CD8-positive, alpha-beta memory T cell (primary cell): ENCODE measurements at places on chromosomes 3 and 15. TPM values are rescaled to one million over a fixed set of nuclear protein-coding genes. Genes with fewer than 3 reads are reported as not detected.

Gene ANKDD1A
- 3.0 TPM for total RNA-seq

- H3K27ac ChIP-seq = peak within 1 kb of the TSS; percentile 52
- peak within 1 kb of the TSS; percentile 49 for H3K4me3 ChIP-seq
- DNase-seq = peak; percentile 60
- no peaks in the 10 kb centered on the region for H3K36me3 ChIP-seq
- H3K4me1 ChIP-seq = peaks cover 27% of the 10 kb centered on the region
Observed at GRCh38 chr3:122577409-122578031, at the start of gene PARP15. PARP15 (plus strand) TSS chr3:122577650; CDS start chr3:122577668, 18 bp downstream.

Gene C3orf20
- total RNA-seq = 0.07 TPM

GRCh38 chr3:4670352-4670751 is 177.2 kb downstream of the ITPR1 start:
- H3K4me1 ChIP-seq = no peaks in the 10 kb centered on the region
- no peak overlapping the region for H3K27ac ChIP-seq
- H3K36me3 ChIP-seq = peaks cover 28% of the 10 kb centered on the region
- no peaks in the 10 kb centered on the region for H3K27me3 ChIP-seq
- no peak for DNase-seq

DNA sequence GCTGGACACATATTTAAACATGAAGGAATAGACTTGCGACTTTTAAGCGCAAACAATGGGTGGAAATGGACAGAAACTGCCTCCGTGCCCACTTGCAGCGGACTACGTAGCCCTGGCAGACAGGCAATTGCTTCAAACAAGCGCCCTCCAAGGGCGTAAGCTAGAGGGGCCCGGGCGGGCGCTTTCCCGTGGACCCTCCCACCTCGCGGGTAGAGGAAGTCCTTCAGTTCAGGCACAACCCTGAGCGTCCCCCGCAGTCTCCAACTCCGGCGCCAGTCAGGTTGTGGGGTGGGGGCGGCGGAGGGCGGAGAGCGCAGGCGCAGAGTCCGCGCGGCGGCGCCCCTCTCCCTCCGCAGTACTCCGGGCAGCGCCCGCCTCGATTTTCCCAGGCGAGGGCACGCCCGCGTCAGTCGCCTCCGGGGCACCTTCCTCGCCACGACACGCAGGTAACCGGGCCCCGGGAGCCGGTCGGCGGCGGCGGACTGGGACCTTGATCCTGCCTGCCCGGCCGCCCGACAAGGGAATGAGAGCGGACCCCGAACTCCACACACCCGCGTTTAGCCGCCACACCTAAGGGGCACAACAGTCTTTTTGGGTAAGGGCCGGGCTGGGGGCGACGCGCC is at the start of gene SLC35G2:
Gene SLC35G2 (plus strand): TSS at position 358 of the 623 bp plus-strand sequence. CDS start 35,335 bp downstream, outside the sequence.
- peaks cover 24% of the 10 kb centered on the region for H3K27me3 ChIP-seq
- peak; percentile 23 for DNase-seq
- H3K4me1 ChIP-seq = peaks cover 20% of the 10 kb centered on the region
- peak within 1 kb of the TSS; percentile 25 for H3K27ac ChIP-seq
- H3K4me3 ChIP-seq = peak within 1 kb of the TSS; percentile 67

DNA sequence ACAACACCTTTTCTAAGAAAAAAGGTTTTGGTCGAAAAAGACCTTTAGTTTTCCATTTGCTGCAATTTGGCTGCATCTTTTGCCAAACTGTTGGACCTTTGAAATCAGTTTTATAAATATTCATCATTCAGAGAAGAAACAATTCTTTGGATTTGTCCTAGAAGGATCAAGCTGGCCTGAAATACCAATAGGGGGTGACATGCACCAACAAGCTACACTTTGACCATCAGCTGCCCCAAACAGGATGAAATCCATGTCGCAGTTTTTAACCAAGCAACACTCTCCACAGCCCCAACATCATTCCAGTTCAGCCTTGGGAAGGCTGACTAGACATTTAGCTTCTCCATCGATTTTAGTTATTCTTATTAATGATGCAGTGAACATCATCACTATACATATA is 9.8 kb downstream of the RPL15 start:
- H3K27ac ChIP-seq = no peak overlapping the region
- H3K4me3 ChIP-seq = no peak overlapping the region
- no peaks in the 10 kb centered on the region for H3K4me1 ChIP-seq
- no peaks in the 10 kb centered on the region for H3K36me3 ChIP-seq

Gene ZSCAN2
- total RNA-seq = 13.5 TPM

Gene SAMD7
- not detected for total RNA-seq

Gene FAM174B
- total RNA-seq = 3.9 TPM

GRCh38 chr15:33533197-33533596 is 222.4 kb downstream of the RYR3 start:
- no peak overlapping the region for H3K27ac ChIP-seq
- no peaks in the 10 kb centered on the region for H3K27me3 ChIP-seq
- no peak for DNase-seq
- no peak overlapping the region for H3K4me3 ChIP-seq
- H3K36me3 ChIP-seq = no peaks in the 10 kb centered on the region

DNA sequence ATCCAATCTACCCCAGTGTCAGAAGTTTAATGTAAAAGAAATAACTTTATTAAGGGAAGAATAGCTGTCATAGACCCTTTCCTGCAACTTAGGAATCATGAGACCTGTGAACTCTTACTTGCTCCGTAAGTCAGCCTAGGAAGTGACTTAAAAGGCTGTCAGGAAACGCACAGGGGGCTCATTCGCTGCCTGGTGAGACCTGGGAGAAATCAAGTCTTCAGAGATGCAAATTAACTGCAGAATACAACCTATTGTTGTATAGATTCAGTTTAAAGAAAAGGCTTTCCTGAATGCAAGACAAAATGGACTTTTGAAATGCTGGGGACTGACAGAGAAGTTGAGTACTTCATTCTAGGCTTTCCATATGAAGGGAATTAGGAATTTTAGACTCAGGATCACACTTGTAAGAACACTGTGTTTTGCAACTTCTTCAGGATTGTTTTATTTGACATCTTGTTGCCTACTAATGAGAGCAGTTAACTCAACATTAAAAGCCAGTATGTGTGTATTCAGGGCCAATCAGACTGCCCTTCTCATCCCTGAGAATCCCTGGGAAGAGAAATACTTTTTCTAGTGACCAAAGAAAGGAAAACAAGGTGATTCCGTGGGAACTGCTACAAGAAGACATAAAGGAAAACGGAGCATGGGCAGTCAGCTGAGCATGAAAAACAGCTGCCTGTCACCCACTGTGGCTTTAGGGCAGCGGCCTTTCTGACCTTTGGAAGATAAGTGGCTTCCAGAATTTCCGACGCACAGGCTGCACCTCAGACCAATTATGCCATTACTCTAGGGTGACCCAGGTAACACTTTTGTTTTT is 18.5 kb upstream of the DPPA4 start:
- no peaks in the 10 kb centered on the region for H3K4me1 ChIP-seq
- H3K27me3 ChIP-seq = no peaks in the 10 kb centered on the region
- no peaks in the 10 kb centered on the region for H3K36me3 ChIP-seq
- H3K4me3 ChIP-seq = no peak overlapping the region
- no peak overlapping the region for H3K27ac ChIP-seq

Gene KIF7
- total RNA-seq = 2.7 TPM

DNA sequence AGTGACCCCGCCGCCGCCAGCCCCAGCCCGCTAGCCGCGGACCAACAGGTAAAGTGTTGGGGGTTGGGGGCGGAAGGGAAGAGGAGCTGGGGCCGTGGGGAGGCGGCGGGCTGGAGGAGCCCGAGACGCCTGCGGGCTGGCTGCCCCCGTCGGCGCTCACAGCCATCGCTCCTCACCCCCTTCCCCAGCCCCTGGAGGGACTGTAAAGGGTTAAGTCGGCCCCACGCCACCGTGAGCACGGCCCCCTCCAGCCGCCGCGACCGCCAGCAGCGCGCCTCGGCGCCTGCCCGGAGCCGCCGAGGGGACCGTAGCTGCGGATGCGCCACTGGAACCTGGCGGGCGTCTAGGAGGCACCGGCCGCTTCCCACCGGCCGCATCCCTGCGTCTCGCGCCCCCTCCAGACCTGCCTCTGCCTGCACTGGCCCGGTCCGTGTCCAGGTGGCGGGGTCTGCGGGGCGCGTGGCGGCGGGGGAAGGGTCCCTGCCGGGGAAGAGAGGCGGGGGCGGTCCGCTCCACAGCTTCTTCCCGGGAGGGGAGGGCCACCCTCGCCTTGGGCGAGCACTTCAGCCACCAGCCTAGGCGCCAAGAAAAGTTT is 522 bp downstream of the MED12L start:
- peak overlapping the region; percentile 0 for H3K4me3 ChIP-seq
- no peak overlapping the region for H3K27ac ChIP-seq
- H3K36me3 ChIP-seq = no peaks in the 10 kb centered on the region
- H3K27me3 ChIP-seq = no peaks in the 10 kb centered on the region

GRCh38 chr15:73756390-73756789 is 3.2 kb upstream of the INSYN1 start:
- DNase-seq = no peak
- no peak overlapping the region for H3K27ac ChIP-seq
- no peaks in the 10 kb centered on the region for H3K36me3 ChIP-seq
- H3K4me1 ChIP-seq = no peaks in the 10 kb centered on the region
- no peak overlapping the region for H3K4me3 ChIP-seq
- no peaks in the 10 kb centered on the region for H3K27me3 ChIP-seq

DNA sequence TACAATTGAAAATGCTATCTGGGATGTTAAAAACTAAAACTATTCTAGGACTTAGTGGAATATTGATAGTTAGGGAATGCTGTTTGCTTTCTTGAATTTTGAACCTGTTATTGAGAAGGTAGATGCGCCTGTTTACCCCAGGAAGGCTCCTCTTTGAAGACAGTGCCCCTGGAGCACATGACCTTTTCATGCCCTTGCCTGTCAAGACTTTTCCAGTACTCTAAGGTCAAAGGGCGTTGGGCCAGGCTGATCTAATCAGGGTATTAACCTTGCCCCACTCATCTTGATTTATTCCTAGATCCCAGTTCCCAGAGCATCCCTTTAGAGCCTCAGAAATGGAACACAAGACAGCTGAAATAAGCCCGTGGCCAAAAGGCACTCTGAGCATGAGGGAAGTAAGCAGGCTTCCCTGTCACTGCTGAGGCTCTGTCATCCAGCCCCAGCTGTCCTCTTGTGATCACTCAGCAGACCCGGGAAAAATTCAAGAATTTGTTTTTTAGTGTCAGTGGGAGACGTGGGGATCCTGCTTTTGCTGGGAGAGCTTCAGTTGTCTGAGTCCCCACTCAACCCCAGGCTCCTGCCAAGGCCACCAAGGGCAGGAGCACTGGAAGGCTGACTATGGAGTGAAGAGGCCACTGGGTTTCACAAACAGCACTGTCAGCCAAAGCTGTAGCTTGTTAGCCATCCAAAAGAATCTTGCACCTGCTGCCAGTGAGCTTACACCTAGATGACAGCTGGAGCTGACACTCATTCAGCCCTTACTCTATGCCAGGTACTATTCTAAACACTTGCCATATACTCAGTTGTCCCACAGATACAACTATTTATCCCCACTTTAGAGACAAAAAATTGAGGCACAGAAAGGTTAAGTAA is 169.0 kb downstream of the PGPEP1L start:
- no peaks in the 10 kb centered on the region for H3K4me1 ChIP-seq
- no peaks in the 10 kb centered on the region for H3K27me3 ChIP-seq
- no peak overlapping the region for H3K27ac ChIP-seq

DNA sequence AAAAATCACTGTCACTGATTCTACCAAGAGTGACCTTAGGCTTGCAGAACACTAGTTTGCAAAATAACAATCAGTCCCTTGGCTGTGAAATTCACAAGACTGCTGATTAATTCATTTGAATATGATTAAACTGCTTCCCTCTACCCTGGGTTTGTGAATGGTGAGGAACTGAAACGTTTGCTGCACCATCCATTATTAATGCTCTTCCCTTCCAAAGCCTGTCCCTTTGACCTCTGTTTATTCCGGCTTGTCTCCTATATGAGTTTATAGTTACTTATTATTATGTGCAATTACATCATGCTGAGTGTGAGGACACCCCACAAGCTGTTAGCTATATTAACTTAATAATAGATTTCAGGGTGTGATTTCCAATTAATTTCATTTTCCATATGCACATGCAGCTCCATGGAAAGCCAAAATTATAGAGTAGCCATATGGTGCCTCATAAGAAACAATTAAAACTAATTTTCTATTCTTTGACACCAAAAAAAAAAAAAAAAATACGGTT is 96.5 kb downstream of the SUCLG2 start:
- H3K27me3 ChIP-seq = no peaks in the 10 kb centered on the region
- no peak overlapping the region for H3K27ac ChIP-seq
- no peak for DNase-seq
- no peak overlapping the region for H3K4me3 ChIP-seq

Gene SNTN
- total RNA-seq = not detected

Gene TM4SF4
- not detected for total RNA-seq

DNA sequence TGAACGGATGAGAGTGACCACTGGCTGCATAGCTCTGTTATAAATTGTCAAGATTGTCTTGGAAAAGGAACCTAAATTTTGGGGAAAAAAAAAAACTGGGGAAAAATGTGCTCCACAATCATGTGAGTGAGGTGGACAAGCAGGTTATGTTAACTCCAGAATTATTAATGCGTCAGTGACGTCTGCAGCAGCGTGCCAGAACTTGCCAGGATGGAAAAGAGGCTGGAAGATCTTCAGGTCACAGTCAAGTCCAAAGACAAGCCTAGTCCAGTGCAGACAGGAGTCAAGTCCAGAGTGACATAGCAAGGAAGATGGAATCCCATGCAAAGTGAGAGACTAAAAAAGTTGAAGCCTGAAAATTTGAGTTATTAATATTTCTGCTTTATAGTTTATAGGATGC is 140.6 kb downstream of the RYR3 start:
- H3K4me1 ChIP-seq = no peaks in the 10 kb centered on the region
- no peak for DNase-seq
- no peak overlapping the region for H3K27ac ChIP-seq
- H3K27me3 ChIP-seq = no peaks in the 10 kb centered on the region
- no peak overlapping the region for H3K4me3 ChIP-seq

DNA sequence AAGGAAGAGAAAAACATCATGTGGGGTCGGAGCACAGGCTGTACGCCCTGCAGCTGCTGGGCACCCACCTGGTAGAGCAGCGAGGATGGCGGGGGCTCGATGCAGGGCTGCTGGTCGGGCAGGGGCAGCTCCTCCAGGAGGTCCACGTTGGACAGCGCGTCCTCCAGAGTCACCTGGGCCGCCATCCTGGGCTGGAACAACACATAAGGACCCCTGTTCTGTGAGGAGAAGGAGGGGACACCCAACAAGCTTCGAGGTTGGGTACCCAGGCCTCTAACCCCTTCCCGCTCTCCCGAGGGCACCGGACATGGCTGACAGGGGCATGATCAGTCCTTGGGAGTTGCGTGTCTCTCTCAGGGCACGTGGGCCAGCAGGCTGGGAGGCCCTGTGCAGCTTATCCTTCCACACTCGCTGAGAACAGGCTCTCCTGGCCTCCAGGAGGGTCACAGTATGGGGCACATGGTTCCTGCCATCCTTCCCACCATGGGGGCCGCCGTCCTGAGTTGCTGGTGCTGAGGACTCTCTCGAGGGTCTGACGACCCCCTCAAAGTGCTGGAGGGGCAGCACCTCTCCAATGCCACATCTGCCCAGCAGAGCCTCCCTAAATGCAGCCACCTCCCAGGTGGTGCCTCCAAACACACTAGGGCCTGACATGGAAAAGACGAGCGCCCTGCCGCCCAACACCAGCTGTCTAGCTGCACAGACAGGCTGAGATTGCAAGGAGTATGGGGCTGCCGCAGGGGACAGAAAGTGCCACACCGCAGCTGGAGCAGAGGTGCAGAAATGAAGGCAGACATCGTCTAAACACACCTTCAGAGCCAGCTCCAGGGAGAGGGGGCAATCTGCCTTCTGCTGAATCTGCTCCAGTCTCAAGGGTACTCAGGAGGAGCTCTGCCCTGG is 32.8 kb downstream of the CYFIP1 start:
- no peak for DNase-seq
- no peak overlapping the region for H3K27ac ChIP-seq
- H3K36me3 ChIP-seq = no peaks in the 10 kb centered on the region
- no peak overlapping the region for H3K4me3 ChIP-seq
- no peaks in the 10 kb centered on the region for H3K27me3 ChIP-seq
- no peaks in the 10 kb centered on the region for H3K4me1 ChIP-seq

Gene LMAN1L
- total RNA-seq = not detected

Gene A4GNT
- total RNA-seq = not detected
